Activated naive CD4-positive, alpha-beta T cell treated with anti-CD3 and anti-CD28 coated beads for 36 hours (primary cell): ENCODE measurements at places on chromosomes 5 and 9. TPM values are rescaled to one million over a fixed set of nuclear protein-coding genes. Genes with fewer than 3 reads are reported as not detected.

GAPT gene
- total RNA-seq, result not detected

PDCD1LG2 gene
- total RNA-seq, result not detected

F12 gene
- total RNA-seq, result 5.4 TPM

ADAMTS19 gene
- not detected for total RNA-seq

DNA sequence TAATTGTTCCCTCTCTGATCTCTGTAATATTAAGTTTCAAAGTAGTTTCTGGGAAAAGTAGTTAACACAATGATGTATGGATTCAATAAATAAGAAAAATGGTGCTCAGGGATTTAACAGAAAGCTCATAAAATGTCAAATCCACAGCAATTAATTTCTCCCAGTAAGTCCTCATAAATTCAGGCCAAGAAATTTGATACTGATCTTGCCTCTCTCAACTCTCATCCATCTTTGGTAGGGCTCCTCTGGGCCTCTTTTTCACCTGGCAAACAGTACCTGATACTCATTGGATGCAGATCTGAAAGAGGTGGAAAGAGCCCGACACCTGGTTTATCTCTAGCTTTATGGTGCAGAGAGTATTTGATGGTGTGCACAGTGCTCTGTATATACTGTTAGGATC is 106.1 kb downstream of the STK32A start:
- no peaks in the 10 kb centered on the region for H3K36me3 ChIP-seq
- H3K27me3 ChIP-seq, result no peaks in the 10 kb centered on the region
- no peaks in the 10 kb centered on the region for H3K4me1 ChIP-seq
- H3K4me3 ChIP-seq, result no peak overlapping the region
- H3K27ac ChIP-seq, result no peak overlapping the region

GRCh38 chr5:178328826-178329730 is 96.5 kb upstream of the PHYKPL start:
- no peaks in the 10 kb centered on the region for H3K36me3 ChIP-seq
- no peak overlapping the region for H3K4me3 ChIP-seq
- peaks cover 6% of the 10 kb centered on the region for H3K4me1 ChIP-seq
- H3K27ac ChIP-seq, result no peak overlapping the region
- DNase-seq, result no peak
- H3K27me3 ChIP-seq, result no peaks in the 10 kb centered on the region

- H3K4me1 ChIP-seq, result peaks cover 53% of the 10 kb centered on the region
- no peak overlapping the region for H3K27ac ChIP-seq
- no peak overlapping the region for H3K4me3 ChIP-seq
- DNase-seq, result no peak
- H3K27me3 ChIP-seq, result peaks cover under 1% of the 10 kb centered on the region
- peaks cover 12% of the 10 kb centered on the region for H3K36me3 ChIP-seq
These were observed 2.1 kb upstream of the SIT1 start for GRCh38 chr9:35652829-35653209.

DNA sequence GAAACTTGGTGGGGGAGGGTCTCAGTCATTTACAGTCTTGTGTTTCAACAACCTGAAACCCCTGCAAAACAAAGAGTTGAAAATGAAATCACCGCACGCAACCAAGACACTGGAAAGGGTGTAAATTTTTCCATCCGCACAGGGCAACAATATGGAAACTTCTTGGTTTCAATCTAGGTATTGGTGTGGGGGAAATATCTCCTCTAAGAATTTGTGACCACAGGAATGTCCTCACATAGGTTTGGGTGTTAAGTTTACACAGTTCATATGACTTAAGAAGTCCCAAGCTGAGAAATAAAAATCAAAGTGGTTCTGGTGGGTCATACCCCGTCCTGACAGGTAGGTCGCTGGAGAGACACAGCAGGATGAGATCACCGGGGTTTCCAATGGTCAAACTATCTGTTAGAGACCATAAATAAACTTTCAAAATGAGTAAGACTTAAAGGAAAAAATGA is 51.9 kb upstream of the PIP5K1B start:
- H3K36me3 ChIP-seq, result no peaks in the 10 kb centered on the region
- H3K4me1 ChIP-seq, result peaks cover 23% of the 10 kb centered on the region
- H3K27ac ChIP-seq, result no peak overlapping the region
- H3K4me3 ChIP-seq, result no peak overlapping the region

- H3K27ac ChIP-seq, result no peak overlapping the region
- no peak for DNase-seq
- H3K4me3 ChIP-seq, result no peak overlapping the region
- H3K27me3 ChIP-seq, result peaks cover 13% of the 10 kb centered on the region
These were observed 19.9 kb upstream of the PRXL2C start for GRCh38 chr9:96674906-96675538.

- no peak overlapping the region for H3K4me3 ChIP-seq
- no peaks in the 10 kb centered on the region for H3K4me1 ChIP-seq
- no peaks in the 10 kb centered on the region for H3K36me3 ChIP-seq
- H3K27me3 ChIP-seq, result peaks cover 9% of the 10 kb centered on the region
- DNase-seq, result no peak
These were observed 123.4 kb upstream of the NFIL3 start for GRCh38 chr9:91547081-91547480.

- no peak overlapping the region for H3K4me3 ChIP-seq
- no peaks in the 10 kb centered on the region for H3K36me3 ChIP-seq
- H3K27me3 ChIP-seq, result no peaks in the 10 kb centered on the region
These were observed 195.1 kb downstream of the SMARCA2 start for GRCh38 chr9:2210201-2210600.

- H3K27me3 ChIP-seq, result peaks cover 16% of the 10 kb centered on the region
- H3K36me3 ChIP-seq, result no peaks in the 10 kb centered on the region
- H3K27ac ChIP-seq, result no peak overlapping the region
- no peak for DNase-seq
- no peak overlapping the region for H3K4me3 ChIP-seq
These were observed 97.8 kb downstream of the MAST4 start for GRCh38 chr5:66694036-66694435.

DNA sequence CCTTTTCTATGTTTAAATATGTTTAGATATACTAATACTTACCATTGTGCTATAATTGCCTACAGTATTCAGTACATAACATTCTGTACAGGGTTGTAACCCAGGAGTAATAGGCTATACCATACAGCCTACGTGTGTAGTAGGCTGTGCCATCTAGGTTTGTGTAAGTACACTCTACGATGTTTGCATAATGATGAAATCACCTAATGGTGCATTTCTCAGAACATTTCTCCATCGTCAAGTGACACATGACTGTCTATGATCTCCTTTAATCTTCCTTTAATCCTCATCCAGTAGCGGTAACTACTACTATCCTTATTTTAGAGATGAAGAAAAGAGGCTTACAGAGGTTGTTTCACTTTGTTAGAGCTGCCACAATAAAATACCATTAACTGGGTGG is 369.2 kb downstream of the PLK2 start:
- DNase-seq, result no peak
- H3K36me3 ChIP-seq, result no peaks in the 10 kb centered on the region
- H3K27ac ChIP-seq, result no peak overlapping the region
- peaks cover 9% of the 10 kb centered on the region for H3K27me3 ChIP-seq
- H3K4me3 ChIP-seq, result no peak overlapping the region
- no peaks in the 10 kb centered on the region for H3K4me1 ChIP-seq

DNA sequence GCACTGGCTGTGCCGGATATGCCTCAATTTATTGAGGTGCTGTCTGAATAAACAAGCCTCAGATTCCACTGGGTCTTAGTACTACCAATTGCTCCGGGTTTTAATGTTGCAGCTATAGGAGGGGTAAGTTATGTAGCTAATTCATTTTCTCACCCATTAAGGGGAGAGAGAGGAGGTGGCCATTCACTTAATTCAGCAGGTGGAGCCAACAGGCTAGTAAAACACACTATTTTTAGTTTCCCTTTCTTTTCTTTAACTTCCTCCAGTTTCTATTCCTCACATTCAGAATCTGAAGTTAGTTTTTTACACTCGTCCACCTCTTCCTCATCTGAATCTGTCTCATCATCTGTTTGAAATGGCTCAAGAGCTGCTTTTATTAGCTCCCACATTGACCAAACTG is 105.6 kb upstream of the CDH10 start:
- no peaks in the 10 kb centered on the region for H3K27me3 ChIP-seq
- H3K4me1 ChIP-seq, result no peaks in the 10 kb centered on the region
- no peak for DNase-seq

- H3K4me3 ChIP-seq, result peak within 1 kb of the TSS; percentile 37
- no peak for DNase-seq
- H3K4me1 ChIP-seq, result peaks cover 22% of the 10 kb centered on the region
- H3K27me3 ChIP-seq, result peaks cover 67% of the 10 kb centered on the region
- no peak within 1 kb of the TSS for H3K27ac ChIP-seq
These were observed at the start of gene TMEM171 for GRCh38 chr5:73120222-73121118. Gene TMEM171, plus strand, starts transcription at chr5:73120575. Its CDS starts 2,799 bp downstream, at chr5:73123374.
